NCI-H526 (cell line): ENCODE measurements at places on chromosomes 4 and X.

GRCh38 chrX:4622486-4623167, 909.2 kb upstream of the PRKX start:
- no peak for DNase-seq

- DNase-seq: no peak
Observed at GRCh38 chr4:141425124-141425523, 204.4 kb downstream of the ZNF330 start.

- DNase-seq: no peak
Observed at GRCh38 chr4:159540038-159540437, 437.2 kb downstream of the RAPGEF2 start.

- no peak for DNase-seq
Observed at GRCh38 chrX:22634083-22634482, 361.4 kb downstream of the CBLL2 start.

GRCh38 chr4:139279760-139280620, at the start of gene MGARP:
TSS of gene MGARP (minus strand) at chr4:139280225. CDS start at chr4:139280158, 67 bp downstream.
- DNase-seq: peak; percentile 71

GRCh38 chr4:7774301-7775294, 165.1 kb downstream of the AFAP1 start:
- DNase-seq: no peak

GRCh38 chr4:46520361-46520760, 130.4 kb upstream of the GABRA2 start:
- no peak for DNase-seq

DNA sequence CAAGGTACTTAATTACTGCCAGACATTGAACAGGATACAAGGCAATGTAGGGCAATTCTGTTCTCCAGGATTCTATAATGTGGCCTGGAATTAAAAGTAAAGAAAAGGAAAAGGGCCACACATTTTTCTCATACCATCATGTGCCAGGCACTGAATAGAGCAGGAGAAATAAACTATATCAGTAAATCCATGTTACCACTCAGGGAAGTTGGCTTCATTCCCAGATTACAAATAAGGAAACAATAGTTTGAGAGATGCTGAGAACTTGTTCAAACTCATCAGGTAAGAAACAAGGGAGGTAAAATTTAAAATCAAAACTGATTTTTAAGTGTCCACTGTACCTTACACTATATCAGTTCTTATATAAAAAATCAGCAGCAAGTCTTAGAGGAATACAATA, 645.0 kb upstream of the ATOH1 start:
- no peak for DNase-seq

- no peak for DNase-seq
Observed at GRCh38 chr4:124199755-124200154, 512.8 kb downstream of the ANKRD50 start.

DNA sequence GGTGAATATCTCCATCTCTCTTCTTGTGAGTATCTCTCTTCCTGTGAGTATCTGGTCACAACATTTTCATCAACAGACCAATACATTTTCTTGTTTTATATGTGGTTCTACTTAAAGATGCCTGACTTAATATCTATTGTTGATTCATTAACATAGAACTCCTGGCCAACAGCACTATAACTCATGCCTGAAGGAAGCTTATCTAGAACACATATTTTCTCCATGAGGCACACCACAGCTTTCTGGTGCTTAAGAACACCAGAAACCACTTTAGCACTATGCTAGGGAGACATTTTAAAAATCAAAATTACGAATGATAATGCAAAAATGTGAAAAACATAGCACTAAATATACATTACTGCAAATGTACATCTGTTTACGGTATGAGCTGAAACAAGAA, 190.4 kb downstream of the GABRB1 start:
- no peak for DNase-seq

DNA sequence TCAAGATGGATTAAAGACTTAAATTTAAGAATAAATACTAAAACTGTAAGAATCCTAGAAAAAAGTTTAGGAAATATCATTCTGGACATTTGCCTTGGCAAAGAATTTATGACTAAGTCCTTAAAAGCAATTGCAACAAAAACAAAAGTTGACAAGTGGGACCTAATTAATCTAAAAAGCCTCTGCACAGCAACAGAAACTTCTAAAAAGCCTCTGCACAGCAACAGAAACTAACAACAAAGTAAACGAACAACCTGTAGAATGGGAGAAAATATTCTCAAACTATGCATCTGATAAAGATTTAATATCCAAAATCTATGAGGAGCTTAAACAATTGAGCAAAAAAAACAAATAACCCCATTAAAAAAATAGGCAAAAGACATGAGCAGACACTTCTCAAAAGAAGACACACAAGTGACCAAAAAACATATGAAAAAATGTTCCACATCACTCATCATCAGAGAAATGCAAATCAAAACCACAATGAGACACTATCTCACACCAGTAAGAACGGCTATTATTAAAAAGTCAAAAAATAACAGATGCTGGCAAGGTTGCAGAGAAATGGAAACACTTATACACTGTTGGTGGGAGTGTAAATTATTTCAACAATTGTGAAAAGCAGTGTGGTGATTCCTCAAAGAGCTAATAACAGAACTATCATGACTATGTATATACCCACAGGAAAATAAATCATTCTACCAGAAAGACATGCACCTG, 5.5 kb upstream of the OPRPN start:
- DNase-seq: no peak

DNA sequence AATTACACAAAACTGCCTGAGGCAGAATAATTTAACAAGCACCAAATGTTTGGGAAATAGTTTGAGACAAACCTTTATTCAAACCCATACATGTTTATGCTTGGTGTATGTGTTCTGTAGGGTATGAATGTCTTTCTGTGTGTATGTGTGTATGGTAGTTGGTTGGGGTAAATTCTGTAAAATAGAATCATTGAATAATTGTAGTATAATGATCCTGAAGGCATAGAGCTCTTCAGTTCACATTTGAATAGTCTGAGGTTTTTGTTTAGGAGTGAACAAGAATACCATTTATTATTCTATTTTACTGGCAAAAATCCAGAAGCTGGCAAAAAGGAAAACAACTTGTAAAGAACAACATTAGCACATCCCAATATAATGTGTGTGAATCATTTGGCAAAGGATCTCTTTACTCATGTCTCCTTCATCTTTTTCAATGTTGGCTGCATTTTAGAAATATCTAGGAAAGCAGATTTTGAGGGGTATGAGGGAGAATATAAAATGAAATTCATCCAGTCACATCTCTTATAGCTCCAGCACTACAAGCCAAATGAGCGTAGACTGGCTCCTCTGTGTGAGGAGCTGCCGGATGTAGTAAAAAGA, 360.0 kb downstream of the CHIC1 start:
- no peak for DNase-seq

- DNase-seq: no peak
Observed at GRCh38 chrX:9401051-9401450, 63.8 kb upstream of the TBL1X start.

DNA sequence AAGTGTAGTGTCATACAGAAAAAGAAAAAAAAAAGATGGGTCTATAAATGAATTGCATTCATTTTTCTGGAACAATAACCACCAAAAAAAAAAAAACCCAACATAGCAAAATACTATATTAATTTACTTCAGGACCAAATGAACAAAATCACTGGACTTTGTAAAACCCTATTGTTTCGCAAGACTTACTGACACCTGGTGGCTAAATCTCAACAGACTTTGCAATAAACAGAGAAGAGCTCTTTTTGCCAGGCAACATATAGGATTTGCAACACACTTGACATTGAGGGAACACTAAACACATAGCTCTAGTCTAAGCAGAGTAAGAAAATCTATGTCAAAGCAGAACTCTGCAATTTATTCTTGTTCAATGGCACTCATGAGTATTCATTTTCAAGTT, 990.2 kb downstream of the STPG2 start:
- peak; percentile 7 for DNase-seq

DNA sequence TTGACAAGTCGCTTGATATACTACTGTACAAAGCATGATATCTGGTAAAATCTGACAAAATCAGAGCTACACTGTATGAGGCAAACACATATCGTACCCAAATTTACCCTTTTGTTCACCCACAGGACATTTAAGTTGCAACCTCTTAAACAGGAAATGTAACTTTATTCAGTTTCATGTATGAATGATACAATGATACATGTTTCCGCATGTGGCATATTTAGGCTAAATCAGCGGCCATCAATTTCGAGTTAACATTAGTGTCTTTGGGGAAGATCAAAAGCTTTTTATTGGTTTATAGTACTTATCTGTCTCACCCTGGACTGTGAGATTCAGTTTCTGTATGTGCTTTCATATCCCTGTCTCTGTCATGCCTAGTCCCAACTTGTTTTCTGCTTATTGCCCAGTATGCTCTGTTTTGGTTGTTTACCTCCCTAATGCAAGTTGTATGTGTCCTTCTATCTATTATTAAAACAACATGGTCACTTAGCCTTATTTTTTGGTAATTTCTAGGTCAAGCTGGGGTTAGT, 97.3 kb upstream of the HPRT1 start:
- DNase-seq: no peak

DNA sequence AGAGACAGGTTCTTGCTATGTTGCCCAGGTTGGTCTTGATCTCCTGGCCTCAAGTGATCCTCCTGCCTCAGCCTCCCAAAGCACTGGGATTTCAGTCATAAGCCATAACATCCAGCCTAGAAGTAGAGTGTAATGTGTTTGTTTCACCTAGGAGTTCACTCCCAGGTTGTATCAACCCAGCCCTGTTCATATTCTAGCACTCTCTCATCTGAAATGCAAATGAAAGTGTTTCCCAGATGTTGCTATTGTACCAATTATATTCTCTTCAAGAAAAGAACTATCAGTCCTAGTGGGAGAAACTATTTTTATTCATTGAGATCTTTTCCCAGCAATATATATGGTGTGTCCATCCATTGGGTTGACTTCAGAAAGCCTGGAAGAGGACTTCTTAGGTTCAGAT, 72.6 kb downstream of the USP38 start:
- no peak for DNase-seq
